Posterior vena cava (tissue), 2 donors: ENCODE measurements at places on chromosomes 4 and X. TPM values are rescaled to one million over a fixed set of nuclear protein-coding genes. Genes with fewer than 3 reads are reported as not detected.

DNA sequence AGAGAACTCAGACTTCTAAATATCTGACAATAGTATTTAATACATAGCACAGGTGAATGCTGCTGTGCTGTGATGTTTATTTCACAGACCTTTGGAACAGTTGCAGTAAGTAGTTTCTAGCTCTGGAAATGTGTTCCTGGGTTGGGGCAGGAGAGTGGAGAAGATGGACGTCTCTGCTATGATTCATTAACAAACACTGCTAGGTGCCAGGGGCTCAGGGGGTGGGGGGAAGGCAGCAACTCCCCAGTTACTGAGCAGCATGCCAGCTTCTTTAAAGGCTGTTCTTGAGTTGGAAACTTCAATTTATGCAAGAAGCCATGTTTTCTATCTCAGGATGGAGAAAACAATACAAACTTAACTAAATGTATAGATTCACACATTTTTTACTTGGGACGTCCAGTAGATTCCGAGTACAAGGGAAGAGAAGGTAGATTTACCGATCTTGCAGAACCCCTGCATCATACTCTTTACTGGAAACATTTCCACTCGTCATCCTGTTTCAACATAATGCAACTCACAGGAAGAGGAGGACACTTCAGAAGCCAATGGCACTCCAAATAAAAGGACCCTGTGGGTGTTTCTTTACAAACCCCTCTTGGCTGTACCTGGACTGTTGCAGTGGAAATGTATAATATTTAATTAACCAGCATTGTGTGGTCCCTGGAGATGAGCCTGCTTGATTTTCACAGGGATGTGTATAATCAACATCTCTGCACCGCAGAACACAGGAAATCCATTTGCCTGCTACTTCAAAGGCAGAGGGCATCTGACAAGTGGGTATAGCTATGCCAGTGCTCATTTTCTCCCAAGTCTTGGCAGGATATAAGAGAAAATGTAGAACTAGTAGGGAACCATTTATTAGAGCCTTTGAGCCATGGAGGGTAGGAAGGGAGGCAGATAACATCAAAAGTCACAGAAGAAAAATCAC is 171.4 kb downstream of the SH3KBP1 start:
- DNase-seq = no peak

DNA sequence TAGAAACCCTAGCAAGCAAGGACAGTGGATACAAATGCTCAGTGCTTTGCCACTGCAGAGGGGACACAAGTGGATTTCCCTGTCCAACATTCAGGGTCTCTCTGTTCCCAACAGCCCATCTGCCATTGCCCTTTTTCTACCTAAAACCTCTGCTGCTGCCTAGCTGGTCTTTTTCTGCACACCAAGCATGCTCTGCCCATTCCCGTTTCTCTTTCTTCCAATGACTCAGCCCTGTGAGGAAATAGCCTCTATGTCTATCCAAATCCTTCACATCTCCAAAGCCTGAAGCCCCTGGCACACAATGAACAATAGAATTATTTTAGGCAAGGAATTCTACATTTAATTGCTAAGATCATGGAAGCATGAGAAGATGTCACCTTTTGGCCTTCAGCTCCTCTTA is 5.7 kb upstream of the AMELX start:
- no peak for DNase-seq

DNA sequence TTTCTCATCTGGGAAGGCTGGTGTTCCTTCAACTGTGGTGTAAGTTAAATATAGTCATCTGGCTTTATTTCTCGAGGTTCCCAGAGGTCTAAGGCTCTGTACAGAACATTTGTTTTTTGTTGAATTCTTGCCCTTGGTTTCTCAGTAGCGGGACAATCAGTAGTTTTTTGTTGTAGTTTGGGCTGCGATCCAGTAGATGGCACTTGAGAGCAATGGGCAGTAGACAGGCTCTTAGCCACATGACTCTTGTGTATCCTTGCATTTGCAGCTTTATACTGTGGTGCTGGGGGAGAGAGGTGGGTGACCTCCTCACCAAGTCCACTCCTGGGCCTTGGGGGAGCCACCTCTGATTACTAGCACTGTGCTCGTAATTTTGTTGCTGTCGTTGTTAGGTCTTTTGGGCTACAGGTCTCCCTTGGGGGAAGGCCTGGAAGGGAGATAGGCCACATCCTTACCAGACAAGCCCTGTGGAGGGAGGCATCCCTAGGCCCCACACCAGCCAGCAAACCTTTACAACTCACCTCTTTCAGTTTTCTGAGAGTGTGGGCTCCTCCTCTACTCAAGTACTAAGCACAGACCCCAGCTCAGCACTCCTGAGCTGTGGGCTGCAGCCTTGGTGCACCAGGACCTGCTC is 8.1 kb downstream of the ETDB start:
- DNase-seq = no peak

DNA sequence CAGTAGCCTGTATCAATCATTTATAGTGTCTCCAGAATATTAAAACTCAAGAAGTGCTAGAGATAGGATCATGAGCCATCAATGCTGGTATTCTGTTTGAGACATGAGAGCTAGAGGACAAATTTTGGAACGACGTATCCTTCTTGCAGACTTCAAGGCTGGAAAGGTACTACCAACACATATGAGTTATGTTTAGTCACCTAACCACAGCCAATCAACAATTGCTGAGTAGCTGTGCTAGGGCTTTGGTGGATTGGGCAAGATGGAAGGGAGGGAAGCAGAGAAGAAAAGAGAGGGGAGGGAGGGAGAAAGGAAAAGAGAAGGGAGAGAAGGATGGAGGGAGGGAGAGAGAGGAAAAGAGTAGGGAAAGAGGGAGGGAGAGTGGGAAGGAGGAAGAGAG is 21.6 kb upstream of the RAI2 start:
- DNase-seq = no peak

The SLITRK4 gene
- total RNA-seq = 4.2 TPM

GRCh38 chr4:175066923-175067627 is 148.9 kb downstream of the ADAM29 start:
- DNase-seq = no peak
